ENCODE measurements at places on chromosomes 12 and 14.
A peak's percentile ranks its signal among the peaks of the same experiment; 100 is the strongest.

GRCh38 chr14:61434311-61434710, 112.9 kb downstream of the PRKCH start:
- no peak for DNase-seq

- DNase-seq, result no peak
Measured at GRCh38 chr12:56086096-56086495, 6.1 kb downstream of the ERBB3 start.

DNA sequence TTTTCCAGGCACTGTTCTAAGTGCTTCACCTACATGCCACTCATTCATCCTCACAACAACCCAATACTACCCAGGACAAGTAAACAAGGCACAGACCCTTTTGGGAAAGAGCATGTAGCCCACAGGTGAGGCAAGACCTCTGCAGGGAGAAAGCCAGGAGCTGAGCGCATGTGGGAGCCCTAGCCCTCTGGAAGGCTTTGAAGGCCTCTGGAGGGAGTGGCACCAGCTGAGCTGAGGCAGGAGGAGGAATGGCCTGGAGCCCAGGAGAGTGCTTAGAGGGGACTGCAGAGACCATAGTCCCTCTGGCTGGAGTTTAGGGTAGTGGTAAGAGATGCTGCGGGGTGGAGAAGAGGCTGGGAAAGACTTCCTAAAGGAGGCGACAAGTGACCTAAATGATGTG, 516.5 kb downstream of the FUT8 start:
- DNase-seq, result no peak

DNA sequence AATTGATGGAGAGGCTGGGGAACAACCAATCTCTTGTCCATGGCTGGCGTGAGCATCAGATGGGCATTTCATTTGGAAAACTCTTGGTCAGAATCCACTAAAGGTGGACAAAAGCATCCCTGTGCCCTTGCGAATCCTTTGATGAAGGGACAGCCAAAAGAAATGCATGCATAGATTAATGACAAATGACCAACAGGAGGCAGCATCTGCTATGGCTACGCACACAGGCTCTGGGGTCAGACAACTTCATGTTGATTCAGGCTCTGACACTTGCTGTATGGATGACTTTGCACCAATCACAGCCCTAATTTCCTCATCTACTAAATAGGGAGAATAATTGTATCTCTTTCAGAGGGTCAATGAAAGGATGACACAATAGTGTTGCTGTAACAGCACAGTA, 117.5 kb downstream of the ASCL4 start:
- DNase-seq, result no peak

DNA sequence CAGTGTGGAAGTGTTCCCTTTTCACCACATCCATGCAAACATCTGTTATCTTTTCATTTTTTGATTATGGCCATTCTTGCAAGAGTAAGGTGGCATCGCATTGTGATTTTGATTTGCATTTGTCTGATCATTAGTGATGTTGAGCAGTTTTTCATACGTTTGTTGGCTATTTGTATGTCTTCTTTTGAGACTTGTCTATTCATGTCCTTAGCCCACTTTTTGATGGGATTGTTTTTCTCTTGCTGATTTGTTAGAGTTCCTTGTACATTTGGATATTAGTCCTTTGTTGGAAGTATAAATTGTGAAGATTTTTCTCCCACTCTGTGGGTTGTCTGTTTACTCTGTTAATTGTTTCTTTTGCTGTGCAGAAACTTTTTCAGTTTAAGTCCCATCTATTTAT, 244.5 kb upstream of the PRICKLE1 start:
- no peak for DNase-seq

DNA sequence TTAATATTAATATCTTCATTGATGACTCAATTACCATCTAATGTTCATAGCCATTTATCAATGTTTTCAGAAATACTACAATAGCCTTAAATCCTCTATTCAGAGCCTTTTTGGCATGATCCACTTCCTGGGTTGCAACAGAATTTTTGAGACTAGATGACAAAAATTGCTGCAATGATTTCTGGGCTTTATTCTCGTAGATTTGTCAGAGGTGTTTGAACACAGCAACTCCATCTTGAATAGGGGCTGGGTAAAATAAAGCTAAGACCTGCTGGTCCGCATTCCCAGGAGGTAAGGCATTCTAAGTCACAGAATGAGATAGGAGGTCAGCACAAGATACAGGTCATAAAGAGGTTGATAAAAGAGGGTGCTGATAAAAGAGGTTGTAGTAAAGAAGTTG, 165.8 kb upstream of the CNOT2 start:
- DNase-seq, result no peak

- DNase-seq, result no peak
Measured at GRCh38 chr14:50821510-50822464, 9.2 kb downstream of the NIN start.

DNA sequence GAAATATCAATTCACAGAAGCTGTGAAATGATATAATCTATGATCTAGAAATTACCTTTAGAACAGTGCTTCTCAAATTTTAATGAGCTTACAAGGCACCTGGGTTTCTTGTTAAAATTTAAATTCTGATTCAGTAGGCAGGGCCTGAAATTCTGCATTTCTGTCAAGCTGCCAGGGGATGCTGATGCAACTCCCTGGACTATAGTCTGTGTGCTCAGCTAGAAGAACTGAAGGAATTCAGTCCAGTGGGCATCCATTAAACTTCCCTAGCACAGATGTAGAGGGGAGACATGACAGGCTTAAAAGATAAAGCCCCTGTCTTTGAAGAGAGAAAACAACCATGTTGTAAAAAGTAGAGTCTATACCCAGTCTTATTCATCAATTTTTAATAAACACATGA, 441.8 kb downstream of the TMTC2 start:
- DNase-seq, result no peak

DNA sequence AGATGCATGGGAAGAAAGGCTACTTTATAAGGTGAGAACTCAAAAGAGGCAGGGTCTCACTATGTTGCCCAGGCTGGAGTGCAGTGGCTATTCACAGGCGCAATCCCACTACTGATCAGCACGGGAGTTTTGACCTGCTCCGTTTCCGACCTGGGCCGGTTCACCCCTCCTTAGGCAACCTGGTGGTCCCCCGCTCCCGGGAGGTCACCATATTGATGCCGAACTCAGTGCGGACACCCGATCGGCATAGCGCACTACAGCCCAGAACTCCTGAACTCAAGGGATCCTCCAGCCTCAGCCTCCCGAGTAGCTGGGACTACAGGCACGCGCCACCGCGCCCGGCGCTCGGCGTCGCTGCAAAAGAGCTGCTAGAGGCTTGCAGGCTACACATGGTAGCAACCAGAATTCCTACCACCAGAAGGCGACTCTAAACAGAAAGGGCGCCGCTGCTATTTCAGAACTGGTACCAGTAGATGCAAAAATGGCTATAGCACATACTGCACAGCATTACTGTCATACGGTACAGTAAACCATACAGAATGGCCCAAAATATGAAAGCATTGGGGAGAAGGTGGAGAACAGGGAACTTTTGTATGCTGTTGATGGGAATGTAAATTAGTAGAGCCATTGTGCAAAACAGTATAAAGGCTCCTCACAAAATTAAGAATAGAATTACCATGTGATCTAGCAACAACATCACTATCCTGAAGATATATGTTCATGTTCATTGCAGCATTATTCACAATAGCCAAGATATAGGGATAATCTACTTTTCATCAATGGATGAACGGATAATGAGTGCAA, 1.2 kb upstream of the NEMF start:
- DNase-seq, result peak; percentile 35

DNA sequence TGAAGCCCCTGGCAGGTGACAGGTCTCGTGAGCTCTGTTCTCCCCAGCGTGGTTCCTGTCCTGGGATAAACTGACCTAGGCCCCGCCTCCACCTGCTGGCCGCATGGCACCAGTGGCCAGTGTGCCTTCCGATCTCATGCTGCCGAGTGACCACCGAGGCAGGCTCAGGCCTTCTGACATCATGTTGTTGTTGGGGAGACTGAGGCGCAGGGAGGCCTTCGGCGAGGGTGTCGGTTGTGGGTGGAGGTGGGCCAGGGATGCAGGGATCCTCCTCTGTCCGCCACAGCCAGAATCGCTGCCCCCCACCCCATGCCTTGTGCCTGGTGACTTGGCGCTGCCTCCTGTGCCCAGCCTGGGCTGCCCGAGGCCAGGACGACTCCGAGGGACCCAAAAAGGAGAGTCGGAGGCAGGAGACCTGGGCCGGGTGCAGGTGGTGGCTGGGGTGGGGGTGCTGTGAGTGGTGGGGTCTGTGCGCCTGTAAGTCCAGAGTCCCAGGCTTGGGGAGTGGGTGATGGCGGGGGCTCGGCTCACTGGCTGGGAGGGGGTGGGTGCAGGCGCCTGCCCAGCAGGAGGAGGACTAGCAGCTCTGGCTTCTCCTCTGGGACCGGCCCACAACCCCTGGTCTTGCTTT, 24.3 kb downstream of the ASPG start:
- no peak for DNase-seq

DNA sequence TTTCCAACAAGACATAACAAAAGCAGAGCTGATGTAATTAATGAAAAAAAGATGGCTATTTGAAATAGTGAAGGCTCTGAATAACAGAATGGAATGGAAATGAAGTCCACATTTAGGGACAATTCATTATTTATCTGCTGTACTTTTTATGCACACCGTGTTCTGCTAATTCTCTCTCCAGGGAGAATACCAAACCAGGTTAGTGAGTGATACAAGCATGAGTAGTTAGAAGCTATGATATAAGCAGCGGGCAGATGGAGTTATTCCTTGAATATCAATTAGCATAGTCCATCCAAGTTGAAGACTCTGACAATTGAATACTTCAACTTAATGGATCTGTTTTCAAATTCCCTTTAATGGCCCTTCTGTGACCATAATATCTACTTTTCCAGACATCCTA, 162.1 kb upstream of the TMTC2 start:
- no peak for DNase-seq

GRCh38 chr12:115008929-115009328, 325.0 kb upstream of the TBX3 start:
- no peak for DNase-seq

DNA sequence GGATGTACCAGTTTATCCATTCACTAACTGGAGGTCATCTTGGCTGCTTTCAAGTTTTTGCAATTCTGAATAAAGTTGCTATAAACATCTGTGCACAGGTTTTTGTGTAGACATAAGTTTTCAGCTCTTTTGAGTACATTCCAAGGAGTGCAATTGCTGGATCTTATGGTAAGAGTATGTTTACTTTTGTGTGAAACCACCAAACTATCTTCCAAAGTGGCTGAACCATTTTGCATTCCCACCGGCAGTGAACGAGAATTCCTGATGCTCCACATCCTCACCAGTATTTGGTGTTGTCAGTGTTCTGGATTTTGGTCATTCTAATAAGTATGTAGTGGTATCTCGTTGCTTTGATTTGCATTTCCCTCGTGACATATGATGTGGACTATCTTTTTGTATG, 150.5 kb upstream of the BCL2L14 start:
- DNase-seq, result no peak

DNA sequence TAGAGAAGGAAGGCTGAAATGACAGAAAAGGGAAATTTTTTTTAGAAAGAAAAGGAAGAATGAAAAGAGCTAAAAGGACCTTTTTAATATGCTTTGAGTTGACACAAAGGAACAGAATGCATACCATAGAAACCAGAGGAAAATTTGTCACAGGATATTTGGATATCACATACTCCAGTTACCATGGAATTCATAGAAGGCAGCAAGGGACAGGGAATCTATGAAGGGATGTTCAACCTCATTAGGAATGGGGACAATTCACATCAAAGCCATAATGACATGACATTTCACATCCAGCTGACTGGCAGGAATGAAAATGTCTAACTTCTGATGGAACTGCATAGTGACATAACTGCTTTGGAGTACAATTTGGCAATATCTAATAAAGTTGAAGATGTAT, 469.4 kb downstream of the CCER1 start:
- no peak for DNase-seq

- DNase-seq, result no peak
Measured at GRCh38 chr12:1204581-1205121, 213.6 kb downstream of the ERC1 start.

DNA sequence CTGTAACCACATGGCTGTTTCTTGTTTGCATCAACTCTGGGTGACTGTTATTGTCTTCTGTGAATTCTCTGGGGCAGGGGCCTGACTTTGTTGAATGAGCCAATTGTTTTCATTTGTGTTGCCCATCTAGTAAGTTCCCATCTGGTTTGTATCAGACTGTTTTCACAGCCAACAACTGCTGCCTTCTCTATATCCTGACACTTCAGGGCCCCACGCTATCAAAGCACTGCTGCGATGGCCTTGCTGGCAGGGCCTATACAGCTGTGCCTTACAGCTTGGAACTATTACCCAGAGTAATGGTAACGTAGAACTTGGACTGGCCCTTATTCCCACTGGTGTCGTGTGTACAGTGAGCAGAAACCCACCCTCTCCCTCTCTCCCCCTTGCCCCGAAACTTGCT, 104.3 kb upstream of the DACT1 start:
- DNase-seq, result peak; percentile 1

DNA sequence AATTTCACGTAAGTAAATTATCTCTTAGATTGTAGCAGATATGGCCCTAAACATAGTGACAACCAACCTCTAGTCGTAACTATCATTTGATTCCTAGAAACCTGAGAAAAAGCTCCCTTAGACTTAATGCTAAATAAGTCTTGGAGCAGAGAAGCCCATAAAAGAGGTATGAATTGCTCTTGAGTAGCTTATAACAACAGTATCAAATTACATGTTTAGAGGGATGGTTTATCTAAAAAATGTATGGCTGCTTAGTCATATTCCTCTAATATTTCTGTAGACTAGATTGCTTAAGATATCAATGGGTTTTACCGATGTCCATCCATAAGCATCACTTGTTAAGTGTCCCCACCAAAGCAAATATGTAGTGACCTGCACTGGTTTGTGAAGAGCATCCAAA, 259.7 kb downstream of the NELL2 start:
- no peak for DNase-seq

DNA sequence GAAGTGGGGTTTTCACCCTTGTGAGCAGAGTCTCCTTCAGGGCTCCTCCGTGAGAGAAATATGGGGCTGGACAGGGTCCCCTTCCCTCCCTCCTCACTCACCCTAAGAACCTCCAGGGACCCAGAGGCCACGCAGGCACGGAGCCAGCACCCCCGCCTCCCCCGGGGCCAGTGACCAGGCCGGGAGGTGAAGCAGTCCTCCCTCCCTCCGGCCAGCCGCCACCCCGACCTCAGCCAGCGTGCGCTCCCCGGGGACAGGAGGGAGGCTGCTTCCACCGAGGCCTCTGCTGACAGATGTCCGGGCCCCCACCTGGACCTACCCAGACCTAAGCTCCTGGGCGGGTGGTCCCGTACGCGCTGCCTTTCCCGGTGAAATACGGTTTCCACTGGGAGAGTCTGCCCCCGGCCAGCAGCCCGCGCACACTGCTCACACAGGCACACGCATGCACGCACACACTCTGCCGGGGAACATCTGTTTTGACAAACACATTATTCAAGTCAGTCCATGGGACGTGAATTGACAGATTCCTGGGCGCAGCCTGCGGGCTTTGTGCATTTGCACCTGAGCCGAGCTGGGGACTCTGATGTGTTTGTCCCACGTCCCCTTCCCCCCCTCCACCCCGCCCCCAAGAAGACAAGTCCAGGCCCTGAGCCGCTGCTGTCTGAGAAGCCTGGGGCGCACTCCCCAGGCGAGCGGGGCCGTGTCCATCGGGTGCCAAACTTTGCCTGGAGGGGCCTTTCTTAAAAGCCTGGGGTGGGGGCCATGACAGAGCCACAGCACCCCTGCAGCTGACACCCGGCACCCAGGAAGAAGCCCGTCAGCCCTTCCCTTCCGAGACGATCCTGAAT, 725 bp downstream of the RIMBP2 start:
- no peak for DNase-seq
